Activated T-helper 9 cell treated with anti-CD3 and anti-CD28 coated beads, Interleukin-2, amount 50 U/mL, for 16 hours (primary cell): ENCODE measurements at places on chromosomes 12 and 14.

DNA sequence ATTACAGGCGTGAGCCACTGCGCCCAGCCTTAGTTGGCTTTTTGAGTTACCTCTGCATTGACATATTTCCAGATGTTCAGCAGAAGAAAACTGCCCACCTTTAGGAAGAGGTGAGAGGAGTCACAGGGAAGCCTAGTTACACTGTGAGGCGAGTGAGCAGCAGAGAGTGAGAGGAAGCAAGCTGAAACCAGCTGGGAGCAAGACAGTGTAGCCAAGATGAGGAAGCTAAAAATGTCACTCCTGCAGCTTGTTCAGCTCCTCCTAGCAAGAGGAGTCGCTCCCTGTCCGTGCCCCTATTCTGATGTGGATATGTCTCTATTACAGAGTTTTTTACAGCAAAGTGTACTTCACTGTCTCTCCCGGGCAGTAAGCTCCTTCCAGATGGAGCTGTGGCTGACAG is 127.6 kb downstream of the GXYLT1 start:
- no peak for DNase-seq

DNA sequence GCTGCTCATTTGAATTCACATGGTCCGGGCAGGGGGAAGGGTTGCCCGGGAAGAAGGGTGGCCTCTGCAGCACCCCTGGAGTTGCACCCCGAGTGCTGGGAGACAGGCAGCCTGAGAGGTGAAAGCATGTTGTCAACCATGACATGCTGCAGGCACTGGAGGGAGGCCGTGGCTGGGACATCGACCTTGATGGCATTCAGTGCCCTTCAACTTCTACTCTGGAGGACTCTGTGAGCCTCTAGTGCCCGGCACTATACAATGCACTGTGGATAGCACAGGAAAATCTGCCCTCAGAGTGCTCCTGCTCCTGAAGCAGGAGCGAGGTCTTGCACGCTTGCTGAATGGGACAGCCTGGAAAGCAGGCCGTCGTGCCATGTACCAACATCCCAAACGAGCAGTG is 359.3 kb upstream of the FKBP4 start:
- DNase-seq = no peak

DNA sequence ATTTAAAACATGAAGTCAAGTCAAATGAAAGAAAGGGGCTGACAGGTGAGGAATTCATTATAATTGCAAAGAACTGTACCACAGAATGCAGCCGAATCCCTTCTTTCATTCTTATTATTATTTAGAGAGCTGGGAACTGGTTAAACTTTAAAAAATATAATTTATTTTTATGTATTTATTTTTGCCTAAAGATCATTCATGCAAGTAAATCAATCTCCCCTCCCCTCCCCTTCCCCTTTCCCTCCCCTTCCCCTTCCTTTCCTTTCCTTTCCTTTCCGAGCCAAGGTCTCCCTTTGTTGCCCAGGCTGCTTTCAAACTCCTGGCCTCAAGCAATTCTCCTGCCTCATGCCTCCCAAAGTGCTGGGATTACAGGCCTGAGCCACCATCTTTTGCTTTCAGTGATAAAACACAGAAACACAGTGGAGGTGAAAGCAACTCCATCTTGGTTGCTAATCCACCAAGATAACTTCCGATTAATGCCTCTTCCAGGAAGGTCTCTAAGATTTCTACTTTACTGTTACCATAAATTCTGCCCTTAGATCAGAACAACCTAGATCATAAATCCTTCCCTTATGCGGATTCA is 6.0 kb upstream of the UBC start:
- DNase-seq = no peak

DNA sequence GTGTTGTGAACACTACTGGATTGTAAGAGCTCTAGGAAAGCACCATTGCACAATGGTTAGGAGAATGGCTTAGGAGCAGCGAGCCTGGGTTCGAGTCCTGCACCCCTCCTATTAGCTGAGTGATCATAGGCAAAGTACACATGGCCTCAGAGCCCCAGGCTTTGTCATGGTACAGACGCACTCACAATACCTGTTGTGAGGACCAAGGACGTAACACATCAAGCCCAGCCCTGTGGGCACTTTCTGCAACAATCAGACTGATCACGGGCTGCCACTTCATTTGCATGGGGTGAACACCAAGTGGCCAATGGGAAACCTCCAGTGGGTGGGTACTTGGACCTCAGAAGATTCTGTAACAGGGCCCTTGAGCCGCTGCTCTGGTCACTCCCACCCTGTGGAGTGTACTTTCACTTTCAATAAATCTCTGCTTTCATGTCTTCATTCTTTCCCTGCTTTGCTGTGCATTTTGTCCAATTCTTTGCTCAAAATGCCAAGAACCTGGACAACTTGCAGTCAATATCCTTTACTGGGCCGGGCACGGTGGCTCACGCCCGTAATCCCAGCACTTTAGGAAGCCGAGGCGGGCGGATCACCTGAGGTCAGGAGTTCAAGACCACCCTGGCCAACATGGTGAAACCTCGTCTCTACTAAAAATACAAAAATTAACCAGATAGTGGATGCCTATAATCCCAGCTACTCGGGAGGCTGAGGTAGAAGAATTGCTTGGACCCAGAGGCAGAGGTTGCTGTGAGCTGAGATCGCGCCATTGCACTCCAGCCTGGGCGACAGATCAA is 28.2 kb downstream of the GLRX5 start:
- DNase-seq = no peak

DNA sequence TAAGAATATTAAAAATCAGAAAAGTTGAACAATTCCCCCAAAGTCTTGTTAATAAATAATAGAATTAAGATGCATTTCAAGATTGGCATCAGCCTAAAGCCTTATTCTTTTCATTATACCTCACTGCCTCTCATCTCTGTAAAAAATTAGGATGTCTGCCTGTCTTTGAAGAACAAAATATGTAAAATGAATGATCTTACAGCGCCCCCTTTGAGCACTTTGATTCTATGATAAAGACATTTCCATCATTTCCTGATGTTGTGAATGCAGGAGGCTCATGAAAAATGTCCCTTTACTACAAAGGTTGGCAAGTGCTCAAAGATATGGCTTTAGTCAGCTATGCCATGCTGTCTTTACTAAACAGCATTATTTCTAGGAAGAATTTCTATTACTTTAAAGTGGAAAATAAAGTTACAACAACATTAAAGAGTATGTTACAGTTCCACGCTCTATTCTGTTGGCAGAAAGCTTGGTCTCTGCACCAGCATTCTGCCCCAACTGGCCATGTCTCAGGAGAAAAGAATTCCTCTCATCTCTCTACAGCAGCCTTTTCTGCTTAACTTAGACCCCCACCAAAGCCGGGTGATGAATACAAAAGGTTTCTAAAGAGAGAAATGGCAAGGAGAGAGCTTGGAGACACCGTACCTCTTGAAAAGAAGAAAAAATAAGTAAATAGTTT is 95.1 kb downstream of the LLPH start:
- no peak for DNase-seq

GRCh38 chr12:84641940-84642545 is 270.6 kb downstream of the SLC6A15 start:
- DNase-seq = no peak

DNA sequence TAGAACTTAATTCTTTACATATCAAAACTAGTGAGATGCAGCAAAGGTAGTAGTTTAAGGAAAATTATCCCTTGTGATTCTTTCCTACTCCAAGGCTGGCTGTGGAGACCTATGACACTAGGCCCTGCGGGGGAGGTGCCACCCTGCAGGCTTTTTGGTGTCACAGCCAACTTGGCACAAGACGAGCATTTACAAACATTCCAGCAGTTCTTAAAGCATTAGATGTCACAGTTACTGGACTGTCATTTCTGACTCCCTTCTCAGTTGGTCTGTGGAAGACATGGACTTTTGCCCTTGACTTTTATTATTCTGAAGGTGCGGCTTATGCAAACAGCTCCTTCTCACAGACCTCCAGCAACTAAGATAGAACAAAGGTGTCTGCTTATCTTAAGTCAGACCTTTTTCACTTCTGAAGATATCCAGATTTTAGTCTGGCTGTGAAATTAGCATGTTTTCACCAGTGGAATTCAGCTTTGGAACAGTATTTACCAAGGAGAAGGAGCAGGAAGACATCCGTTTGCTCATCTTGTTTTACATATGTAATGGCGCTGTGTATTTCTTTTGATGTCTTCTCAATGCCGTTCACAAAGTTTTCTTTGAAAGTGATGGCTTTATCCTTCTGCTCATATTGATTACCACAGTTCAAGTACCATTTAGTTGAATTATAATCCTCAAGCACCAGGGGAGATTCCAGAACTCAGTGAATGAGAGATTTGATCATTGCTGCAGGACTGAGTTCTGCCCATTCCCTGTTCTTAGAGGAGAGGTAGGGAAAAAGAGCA is 17.9 kb downstream of the SRGAP1 start:
- DNase-seq = no peak

GRCh38 chr14:85978582-85979250 is 448.8 kb downstream of the FLRT2 start:
- DNase-seq = no peak

GRCh38 chr14:105475269-105476096 is 862 bp downstream of the CRIP2 start:
- DNase-seq = no peak

DNA sequence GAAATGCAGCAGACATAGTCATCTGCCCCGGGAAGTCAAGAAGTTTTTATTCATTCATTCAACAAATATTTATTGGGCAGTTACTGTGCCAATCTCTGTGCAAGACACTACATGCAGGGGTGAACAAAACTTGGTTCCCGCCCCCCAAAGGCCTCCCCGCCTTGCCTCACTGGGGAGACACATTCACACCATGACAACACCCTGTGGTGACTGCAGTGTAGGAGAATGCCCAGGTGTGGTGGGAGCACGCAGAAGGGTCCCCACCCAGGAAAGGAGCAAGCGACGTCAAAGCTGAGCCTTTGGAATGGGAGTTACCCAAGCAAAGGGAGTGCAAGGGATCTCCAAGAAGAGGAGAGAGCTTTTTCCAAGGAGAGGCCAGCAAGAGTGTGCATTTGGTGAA is 1.6 kb upstream of the AQP6 start:
- DNase-seq = no peak

DNA sequence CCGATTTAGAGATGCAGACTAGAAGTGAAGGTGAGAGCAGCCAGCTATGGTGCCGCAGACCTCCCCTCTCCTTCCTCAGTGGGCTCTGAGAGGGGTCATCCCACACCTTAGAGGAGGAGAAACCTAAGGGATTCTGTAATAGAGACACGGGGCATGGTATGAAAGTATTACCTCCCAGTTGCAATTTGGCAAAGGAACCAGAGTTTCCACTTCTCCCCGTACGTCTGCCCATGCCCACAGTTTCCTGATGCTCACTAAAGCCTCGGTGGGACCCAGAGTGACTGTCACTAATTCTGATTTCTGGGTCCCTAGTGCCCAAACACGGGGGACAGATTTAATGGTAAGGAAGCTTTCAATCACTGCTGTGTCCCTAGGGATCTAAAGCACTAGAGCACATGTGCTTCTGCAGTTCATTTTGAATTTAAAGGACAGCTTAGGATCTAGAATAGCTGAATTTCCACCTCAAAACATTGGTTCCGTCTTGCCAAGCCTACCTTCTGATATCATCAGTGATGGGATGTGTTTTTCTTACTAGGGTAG is 44.1 kb downstream of the DAD1 start:
- no peak for DNase-seq

DNA sequence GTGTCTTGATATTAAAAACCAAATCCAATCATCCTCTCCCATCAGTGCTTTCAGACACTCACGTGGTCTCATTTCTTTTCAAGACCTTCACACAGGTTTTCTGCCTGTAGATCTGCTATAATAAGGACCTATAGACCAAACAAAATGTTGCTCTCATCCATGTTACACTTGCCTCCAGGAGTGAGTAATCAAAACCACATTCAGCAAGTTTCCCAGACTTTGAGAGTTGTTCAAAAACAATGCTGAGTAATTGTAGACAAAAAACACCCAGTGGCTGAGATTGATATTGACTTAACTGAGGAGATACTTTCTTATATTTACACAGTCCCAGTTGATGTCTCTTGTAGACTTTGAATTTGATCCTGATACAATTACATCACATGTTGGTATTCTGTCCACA is 383.1 kb downstream of the TMEM132D start:
- no peak for DNase-seq

GRCh38 chr14:20383636-20384035 is 29.7 kb downstream of the TEP1 start:
- no peak for DNase-seq

GRCh38 chr12:91379051-91379775 is 196.6 kb upstream of the DCN start:
- no peak for DNase-seq

DNA sequence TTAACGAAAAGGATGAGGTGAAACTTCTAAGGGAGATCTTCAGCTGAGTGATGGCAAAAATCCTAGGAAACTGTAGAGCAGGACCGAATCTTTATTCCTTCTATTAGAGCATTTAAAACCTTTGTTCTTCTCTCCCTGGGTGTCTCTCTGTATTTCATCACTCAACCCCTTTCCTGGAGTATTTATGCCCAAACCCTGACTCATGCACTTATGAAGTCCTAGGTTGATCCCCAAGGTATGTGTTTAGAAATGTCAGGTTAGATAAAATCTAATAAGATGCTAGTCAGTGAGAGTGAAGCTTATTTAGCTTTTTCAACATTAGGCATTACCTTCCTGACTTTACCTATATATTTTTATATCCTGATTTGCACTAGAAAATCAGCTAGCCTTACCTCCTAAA is 239.8 kb upstream of the NPAS3 start:
- DNase-seq = no peak

- no peak for DNase-seq
Measured at GRCh38 chr12:5582018-5582417, 150.1 kb downstream of the NTF3 start.

- no peak for DNase-seq
Measured at GRCh38 chr12:62978768-62979167, 43.8 kb upstream of the PPM1H start.

DNA sequence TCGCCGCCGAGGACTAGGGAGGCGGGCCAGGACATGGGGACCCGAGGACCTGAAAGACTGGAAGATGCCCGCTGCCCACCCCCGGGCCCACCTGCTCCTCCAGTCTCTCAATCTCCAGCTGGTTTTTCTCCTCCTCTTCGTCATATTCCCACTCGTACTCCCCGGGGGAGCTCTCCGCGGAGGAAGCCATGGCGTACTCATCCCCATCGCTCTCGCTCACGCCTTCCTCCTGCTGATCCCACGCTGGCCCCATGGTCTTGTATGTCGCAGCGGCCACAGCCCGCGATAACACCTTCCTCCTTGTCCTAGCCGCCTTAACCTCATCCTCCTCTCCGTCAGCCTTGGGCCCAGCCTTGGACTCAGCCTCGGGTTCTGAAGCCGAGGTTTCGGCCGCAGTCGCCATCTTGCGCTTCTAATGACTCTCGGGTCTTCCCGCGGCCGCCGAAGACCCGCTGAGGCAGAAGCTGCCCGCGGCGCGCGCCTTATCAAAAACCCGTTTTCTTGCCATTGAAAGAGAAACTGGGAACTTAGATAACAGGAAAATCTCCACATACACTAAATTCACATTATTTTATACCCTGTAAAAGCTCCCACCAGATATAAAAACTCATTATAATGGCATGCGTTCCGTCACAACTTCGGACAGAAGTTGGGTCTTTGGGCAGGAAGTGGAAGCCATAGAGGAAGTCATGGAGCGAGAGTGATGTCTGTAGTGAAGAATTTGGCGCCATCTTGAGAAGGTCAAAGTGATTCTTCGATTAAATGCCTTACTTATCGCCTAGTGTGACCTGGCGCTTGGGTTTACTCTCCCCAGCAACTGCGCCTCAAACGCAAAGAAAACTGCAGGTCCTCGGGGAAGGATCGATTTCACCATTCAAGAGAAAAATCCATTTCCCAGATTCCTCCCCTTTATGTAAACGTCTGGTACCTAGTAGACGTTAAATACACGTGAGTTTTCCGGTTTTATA is at the start of gene SART3:
TSS of gene SART3 (minus strand) at position 422 of the 968 bp plus-strand sequence. CDS start at position 403, 19 bp downstream.
- peak; percentile 68 for DNase-seq

GRCh38 chr14:26995301-26995700 is 397.5 kb upstream of the NOVA1 start:
- DNase-seq = no peak
